ENCODE measurements at places on chromosomes 4 and X.

DNA sequence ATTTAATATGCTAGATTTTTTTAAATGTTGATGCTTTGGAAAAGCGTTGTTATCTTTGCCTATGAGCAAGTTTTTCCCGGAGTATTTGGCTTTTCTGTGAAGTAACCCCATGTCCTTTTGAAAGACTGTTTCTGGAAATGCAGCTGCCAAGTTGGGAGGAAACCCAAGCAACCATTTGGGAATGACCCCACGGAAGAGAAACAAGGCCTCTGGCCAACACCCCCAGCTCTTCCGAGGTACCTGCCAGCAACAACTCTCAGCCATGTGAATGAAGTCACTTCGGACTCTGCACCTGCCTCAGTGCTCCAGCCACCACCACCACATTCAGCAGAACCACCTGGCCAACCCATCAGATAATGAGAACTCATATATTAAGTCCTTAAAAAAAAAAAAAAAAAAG lies 36.2 kb upstream of the DHRSX start:
- DNase-seq: no peak

DNA sequence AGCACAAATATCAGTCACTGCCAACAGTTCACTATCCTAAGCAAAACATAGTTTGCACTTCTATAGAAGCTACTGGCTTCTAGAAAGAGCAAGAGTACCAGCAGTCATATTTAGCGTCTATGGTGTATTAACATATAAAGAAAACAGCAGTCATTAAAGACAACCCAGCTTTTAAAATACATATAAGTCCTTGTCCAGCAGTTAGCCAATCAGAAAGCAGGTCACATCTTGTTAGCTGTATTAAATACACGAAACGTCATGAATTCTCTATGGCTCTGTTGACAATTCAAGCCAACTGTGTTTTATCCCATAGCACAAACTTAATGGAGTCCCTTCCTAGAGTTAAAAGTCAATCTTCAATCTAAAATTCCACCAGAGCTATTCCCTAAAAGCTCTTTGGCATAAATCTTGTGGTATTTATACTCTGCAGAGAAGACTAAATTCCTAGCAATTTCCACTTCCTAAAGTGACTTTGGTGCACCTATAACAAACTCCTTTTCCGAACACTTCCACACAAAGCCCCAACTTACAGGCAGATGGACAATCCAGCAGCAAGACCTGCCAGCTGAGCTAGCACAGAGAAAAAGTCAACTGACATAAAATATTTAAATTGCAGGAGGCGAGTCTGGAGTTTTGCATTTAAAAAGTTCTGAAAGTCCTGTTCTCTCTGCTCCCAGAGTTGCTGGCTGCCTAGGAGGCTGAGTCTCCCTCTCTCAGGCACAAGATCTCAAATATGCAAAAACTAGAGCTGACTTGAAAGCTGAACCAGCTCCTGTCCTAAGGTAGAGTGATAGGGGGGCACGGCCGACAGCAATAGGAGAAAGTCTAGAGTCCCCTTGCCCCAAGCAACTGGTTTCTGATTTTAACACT lies 1.3 kb downstream of the LDB2 start:
- peak; percentile 56 for DNase-seq

- DNase-seq: no peak
Observed at GRCh38 chrX:55161581-55161980, 58.6 kb upstream of the PAGE5 start.

DNA sequence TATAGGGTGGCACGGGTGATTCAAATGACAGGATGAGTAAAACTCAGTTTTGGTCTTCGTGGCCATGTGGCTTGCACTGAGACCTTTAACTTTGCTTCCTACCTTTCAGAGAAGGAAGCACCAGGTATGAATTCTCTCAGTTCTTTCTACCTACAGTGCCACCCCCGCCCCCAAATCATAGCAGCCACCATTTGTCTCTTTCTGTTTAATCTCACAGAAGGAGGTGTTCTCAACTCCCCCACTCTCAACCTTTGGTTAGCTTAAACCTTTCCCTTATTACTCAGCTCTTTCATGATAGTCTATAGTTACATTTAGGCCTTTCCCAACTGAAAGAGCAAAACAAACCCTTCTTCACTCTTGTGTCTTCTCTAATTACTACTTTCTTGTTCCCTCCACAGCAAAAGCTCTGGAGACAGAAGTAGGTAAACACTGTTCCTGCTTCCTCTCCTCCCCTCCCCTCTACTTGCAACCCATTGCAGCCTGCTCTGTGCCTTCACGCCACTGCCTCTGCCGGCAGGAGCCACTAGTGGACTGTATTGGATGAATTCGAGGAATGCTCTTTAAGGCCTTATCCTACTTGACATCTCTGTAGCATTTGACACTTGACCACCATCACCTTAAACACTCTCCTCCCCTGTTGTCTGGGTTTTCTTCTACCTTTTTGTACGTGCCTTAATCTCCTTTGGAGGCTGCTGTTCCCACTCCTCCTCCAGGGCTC lies 123.7 kb downstream of the AFF1 start:
- no peak for DNase-seq

DNA sequence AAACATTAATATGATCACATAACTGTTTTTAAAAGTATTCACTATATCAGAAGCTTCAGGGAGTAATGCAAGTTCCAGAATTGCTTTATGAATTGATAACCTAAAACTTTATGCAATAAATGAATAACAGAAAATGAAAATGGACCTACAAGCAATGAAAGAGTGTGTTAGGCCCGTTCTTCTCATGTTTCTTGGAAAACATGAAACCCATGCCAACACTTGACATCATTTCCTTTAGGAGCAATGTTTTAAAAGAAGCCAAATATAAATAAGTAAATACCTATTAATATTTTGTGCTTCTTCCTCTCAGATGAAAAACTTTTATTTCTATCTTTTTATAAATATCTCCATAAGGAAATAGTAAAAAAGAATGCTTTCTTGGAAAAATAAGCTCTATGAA lies 123.0 kb upstream of the GALNT7 start:
- DNase-seq: no peak

DNA sequence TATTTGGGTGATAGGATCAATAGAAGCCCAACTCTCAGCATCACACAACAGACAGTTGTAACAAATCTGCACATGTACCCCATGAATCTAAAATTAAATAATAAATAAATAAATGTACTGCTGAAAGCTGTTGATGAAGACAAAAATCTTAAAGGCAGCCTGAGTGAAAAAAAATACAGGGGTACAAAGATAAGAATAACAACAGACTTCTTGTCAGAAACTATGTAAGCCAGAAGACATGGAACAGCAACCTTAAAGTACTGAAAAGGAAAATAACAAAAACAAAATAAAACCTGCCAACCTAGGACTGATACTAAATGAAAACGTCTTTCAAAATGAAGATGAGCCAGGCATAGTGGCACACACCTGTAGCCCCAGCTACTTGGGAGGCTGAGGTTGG lies 25.0 kb upstream of the PDLIM5 start:
- no peak for DNase-seq

GRCh38 chrX:136063340-136064079 lies 78.3 kb downstream of the SLC9A6 start:
- peak; percentile 7 for DNase-seq

DNA sequence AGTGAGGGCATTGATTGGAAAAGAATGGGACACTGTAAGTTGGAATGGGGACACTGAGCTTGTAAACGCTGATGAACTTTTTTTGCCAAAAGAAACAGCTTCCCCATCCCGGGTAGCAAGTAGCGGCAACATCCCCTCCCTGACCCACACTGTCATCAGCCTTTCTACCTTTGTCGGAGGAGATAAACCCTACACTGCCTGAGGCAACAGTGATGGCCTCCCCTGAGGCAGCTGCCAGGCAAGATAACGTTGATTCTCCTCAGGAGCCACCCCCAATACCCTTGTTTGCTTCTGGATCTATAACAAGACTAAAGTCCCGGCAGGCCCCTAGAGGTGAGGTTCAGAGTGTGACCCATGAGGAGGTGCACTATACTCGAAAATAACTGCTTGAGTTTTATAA lies 10.3 kb upstream of the RAB33B start:
- DNase-seq: no peak

DNA sequence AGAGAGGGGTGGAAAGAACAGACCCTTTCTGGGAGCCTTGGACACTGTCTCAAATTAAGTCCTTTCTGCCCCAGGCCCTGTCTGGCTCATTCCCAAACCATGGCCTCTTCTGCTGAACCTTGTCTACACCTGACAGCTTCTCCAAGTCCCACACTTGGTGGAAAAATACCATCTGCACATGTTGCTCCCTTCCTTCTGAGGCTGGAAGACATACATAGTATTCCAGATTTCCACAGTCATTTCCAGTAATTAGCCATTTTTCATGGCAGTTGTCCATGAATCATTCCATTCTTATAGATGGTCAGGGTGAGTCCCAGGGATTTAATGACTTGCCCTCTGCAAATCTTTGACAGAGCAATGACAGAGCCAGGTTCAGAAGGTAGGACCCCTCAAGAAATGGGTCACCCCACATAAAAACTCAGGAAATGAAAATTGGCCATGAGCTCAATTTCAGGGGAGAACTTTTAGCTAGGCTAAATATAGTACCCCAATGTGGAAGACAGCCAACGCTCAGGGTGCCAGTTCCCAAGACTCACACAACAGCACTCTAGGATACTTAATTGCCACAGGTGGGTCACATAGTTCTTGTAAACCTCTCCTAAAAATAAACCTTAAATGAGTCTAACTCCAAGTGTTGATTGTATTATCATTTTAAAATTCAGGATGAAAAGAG lies 16.2 kb upstream of the DAPP1 start:
- no peak for DNase-seq

GRCh38 chr4:95472534-95472933 lies 76.2 kb downstream of the UNC5C start:
- DNase-seq: no peak

DNA sequence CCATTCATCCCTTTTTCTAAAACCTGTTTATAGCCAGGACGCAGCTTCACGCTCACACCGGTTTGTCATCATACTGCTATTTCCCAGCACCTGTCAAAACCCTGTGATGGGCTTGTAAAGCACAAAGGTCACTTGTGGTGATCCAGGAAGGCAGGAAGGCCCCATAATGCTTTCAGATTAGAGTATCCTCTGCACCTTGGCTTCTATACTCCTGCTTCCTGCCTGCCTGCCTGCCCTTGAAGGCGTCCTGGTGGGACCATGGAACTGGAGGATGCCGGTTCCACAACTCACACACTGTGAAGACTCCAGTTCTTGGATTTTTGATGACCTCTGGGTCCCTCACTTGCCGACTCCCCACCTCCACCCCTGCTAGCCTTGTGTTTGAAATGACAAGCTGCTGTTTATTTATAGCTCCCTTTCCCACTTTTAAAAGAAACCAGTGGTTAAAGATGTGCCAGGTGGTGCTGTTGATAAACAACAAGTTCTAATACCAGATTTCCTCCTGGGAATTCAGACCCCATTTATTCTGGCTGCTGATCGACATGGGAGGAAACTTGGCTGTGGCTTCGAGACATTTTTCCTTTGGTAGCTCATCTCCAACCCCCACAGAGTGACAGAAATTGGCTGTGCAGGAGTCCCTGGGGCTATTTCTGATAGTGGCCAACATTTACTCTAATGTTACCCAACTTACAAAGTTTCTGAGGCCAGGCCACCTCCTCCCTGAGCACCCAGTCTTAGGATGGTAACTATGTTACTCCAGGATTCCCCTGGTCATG lies 211.5 kb downstream of the KDR start:
- DNase-seq: peak; percentile 19

DNA sequence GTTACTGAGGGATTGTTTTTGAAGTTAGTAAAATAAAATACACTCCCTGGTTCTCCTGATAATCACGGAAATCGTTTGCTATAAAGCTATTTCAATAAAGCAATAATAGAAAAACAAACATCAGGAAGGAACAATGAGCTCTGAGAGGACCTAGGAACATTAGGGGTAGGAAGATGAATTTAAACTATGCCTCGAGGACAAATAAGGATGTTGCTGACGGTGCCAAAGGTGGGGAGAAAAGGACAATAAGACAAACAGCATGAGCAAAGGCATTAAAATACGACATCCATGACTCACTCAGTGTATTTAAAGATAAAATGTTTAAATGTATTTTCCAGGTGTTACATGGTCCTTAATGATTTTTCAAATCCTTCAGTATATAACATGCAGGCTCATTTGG lies 110.3 kb downstream of the MTNR1A start:
- no peak for DNase-seq

GRCh38 chr4:98710831-98711230 lies 52.4 kb upstream of the TSPAN5 start:
- peak; percentile 10 for DNase-seq

DNA sequence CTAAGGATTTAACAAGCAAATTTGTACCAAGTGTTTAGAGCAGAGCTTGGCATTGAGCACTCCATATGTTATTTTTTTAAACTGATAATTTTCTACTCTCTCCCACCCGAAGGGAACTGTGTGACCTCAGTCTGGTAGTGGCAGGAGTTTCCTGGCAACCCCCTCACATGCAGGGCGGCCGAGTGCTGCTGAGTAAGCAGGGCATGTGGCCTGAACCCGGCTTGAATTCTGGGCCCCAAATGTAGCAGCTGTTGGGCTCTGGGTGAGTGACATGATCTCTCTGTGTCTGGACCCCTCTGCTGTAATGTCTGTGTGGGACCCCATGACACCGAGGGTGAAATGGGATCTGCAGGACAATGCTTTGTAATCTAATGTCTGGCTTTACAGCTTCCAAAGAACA lies 13.6 kb upstream of the C4orf50 start:
- DNase-seq: no peak

GRCh38 chr4:62328526-62328925 lies 1128.4 kb downstream of the ADGRL3 start:
- no peak for DNase-seq

DNA sequence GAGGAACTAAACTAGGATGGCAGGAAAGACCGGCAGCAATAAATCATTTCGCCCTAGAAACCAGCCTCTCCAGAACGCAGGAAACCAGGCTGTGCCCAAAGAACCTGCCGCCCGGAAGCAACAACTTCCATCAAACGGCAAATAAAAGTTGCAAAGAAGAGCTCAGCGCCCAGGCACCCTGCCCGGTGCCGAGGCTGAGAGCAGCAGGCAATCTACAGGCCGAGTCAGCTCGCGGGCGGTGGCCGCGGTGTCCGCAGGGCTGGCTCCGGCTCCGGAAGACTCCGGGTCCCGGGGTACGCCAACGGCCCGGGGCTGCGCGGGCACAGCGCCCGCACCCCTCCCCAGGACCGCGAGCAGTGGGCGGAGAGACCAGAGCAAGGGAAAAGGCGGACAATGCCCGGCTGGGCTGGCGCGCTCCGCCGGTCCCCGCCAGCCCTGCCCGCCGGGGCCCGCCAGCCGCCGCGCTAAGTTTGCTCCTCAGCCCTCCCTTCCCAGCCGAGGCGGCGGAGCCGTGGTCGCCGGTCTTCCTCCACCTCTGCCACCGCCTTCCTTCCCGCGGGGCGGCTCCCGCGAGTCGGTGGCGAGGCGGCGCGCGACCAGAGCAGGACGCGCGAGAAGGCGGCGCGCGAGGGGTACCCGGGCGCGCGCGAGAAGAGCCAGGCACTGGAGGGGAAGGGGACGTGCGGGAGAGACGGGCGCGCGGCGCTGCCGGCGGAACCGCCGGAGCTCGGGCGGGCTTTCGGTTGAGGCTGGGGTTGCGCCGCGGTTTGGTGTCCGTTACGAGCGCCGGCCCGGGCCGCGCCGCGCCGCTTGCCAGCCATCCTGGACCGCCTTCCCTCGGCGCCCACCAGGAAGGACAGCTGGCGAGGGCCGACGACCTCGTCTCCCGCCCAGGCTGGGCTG lies 733 bp downstream of the FRYL start:
- DNase-seq: no peak

GRCh38 chr4:120009731-120010130 lies 56.9 kb downstream of the MAD2L1 start:
- no peak for DNase-seq

GRCh38 chr4:77728420-77728819 lies 90.7 kb downstream of the CNOT6L start:
- no peak for DNase-seq
